Osteoblast (primary cell): ENCODE measurements at places on chromosomes 2 and 18. TPM values are rescaled to one million over a fixed set of nuclear protein-coding genes. Genes with fewer than 3 reads are reported as not detected.

DNA sequence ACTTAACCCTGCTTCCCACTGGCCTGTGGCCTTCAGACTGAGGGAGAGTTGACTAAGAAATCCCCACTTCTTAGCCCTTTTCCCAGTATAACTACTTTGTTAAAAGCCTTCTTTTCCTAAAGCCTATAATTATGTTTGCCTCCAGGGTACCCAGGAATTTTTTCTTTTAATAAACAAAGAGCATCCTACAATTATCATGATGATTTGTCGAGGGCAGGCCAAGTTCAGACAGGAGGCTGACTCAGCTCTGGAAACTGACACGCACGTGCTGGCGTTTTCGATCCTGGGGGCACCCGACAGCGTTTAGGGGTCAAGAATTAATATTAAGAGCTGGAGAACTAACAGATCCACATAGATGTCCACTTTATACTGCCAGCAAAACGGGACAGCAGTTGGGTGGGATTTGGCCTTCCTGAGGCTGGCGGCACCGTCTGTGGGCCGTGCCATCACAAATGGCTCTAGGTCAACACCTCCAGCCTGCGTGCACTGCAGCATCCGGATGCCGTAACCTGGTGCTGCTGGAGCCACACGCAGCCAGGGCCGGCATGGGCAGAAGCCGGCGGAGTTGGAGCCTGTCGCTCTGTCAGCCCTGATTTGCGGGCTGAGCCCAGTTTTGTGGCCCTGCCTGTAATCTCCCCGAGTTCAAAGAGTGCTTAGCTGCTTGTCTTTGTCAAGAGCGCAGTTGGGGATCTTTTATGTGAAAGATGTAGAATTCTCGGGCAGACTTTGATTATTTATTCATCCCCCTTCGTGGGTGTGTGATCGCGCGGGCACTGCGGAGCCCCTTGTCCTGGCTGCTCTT, 191.0 kb downstream of the GLI2 start:
- peak; percentile 83 for DNase-seq

DNA sequence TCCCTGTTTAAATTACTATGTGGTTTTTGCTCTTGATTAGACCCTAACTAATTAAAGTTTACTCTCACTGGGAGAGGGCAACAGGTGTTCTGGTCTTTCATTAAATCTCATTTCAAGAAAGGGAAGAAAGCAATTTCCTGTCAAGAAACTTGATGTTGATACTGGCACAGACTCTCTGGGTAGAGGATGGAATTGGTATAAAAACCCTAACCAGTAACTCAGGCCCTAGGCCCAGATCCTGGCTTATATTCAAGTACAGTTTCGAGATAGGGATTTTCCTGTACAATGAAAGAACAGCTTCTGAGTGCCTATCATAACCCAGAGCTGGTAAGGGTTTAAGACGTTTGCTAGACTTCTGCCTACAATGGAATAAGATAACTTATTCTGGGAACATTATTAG, 61.6 kb upstream of the ACYP2 start:
- DNase-seq = no peak

COL4A4 gene
- under 0.01 and 0.36 TPM in 2 replicates for total RNA-seq

DNA sequence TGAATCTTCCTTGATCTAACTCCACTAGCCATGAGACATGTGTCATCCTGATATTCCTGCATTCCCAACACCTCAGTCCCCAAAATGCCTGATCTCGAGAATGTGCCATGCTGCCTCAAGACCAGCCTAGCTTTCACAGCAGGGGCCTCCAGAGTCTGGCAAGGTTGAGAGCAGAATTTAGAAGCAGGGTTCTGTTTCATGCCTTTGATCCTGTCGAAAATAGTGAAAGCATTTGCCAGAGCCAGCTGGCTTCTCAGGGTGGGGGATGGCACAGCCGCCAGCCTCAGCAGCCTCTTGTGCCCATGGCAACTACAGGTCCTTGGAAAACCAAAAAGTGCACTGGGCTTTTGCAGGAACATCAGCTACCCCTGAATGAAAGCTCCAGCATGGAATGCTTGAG, 143.5 kb downstream of the RTN4 start:
- no peak for DNase-seq

CSRNP3 gene
- total RNA-seq = 1.4 and 2.7 TPM in 2 replicates
